ENCODE measurements at places on chromosomes 6 and 20. TPM values are rescaled to one million over a fixed set of nuclear protein-coding genes. Genes with fewer than 3 reads are reported as not detected.

ACSS1 gene
- 170 TPM for total RNA-seq

RIPPLY2 gene
- total RNA-seq = 0.23 TPM

CASS4 gene
- 0.59 TPM for total RNA-seq

SPAG4 gene
- 0.91 TPM for total RNA-seq

All from prostate gland (tissue), 2 donors.